Esophagus muscularis mucosa (tissue), 4 donors: ENCODE measurements at places on chromosomes 13 and 19. TPM values are rescaled to one million over a fixed set of nuclear protein-coding genes. Genes with fewer than 3 reads are reported as not detected.

DNA sequence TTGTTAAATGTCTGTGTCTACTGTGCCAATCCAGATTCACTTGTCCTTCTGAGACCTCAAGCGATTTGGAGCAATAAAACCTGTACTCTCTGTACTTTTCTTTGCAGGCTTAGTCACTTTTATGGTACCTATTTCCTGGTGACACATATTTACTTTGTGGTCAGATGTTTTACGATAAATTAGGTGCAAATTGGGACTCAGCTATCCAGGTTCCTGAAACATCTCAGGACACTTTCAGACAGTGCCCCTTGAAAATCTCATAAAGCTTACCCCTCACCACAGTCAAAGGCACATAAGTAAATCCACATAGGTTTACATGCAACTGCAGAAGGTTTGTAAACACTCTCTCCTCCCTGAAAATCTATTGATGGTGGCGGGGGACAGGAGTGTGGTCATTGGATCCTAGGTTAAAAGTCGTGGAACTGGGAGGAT is 438.8 kb downstream of the EFNB2 start:
- no peak overlapping the region for H3K4me3 ChIP-seq
- H3K27me3 ChIP-seq: no peaks in the 10 kb centered on the region
- no peaks in the 10 kb centered on the region for H3K36me3 ChIP-seq
- no peaks in the 10 kb centered on the region for H3K4me1 ChIP-seq

DNA sequence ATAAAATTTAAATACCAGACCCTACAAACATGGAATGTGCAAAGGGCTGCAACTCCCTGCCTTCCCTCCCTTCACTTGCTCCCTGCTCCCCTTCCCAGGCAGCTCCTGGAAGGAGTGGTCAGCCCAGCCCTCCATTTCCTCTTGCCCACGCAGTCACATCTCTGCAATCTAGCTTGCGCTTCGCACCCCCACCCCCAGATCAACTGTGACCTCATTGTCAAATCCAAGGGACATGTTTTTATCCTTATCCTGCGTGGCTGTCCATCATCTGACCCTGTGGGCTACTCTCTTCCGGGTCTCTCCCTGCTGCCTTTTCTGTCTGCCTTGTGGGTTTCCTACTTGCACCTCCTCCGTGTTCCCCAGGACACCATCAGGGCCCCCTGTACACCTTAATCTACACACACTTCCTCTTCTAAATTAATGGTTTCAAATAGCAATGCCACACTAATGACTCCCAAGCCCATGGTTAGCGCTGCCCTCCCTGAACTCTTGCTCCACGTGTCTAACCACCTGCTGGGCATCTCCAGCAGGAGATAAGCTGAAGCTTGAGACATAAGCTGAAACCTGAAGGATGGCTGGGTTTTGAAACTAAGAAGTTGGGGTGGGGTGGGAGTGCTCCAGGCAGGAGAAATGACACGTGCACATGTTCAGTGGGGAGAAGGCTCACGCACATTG is 118.3 kb downstream of the USP12 start:
- no peak overlapping the region for H3K27ac ChIP-seq
- no peak overlapping the region for H3K4me3 ChIP-seq
- DNase-seq: no peak
- no peaks in the 10 kb centered on the region for H3K36me3 ChIP-seq

DNA sequence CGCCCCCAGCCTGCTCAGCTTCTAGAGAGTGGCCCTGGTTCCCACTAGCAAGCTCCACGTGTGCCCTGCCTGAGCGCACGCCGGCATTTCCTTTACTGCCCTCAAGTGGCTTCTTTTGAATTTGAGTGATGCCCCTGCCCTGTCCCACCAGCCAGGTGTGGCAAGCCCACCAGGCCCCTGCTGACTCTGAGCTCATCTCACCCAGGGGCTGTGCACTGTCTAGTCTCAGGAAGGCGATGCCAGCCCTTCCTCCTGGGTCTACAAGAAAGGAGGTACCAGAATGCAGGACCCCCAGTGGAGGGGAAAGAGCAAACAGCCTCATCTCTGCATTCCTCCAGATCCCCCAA is 17.3 kb upstream of the EPHX3 start:
- no peaks in the 10 kb centered on the region for H3K27me3 ChIP-seq
- peaks cover 71% of the 10 kb centered on the region for H3K36me3 ChIP-seq
- H3K27ac ChIP-seq: peak overlapping the region; percentile 77
- peak overlapping the region; percentile 11 for H3K4me3 ChIP-seq
- DNase-seq: no peak

DNA sequence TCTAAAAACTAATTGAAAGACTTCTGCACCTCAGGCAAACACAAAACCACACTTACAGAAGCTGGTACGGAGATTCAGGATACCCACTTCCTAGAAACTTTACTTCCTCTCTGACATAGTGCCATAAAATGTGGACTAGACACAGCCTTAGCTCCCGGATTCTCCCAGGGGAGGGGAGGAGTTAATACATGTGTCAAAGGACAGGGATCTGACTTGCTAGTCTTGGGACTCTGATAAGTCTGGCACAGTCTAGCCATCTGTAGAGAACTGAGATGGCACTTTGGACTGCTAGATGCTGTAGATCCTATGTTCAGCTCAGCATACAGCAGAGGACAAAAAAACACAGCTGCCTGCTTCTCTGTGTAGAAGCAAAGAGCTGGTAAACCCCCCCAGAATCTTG is 769.8 kb upstream of the MIR17HG start:
- H3K4me1 ChIP-seq: no peaks in the 10 kb centered on the region
- no peak overlapping the region for H3K4me3 ChIP-seq
- no peak overlapping the region for H3K27ac ChIP-seq
- no peaks in the 10 kb centered on the region for H3K27me3 ChIP-seq

DNA sequence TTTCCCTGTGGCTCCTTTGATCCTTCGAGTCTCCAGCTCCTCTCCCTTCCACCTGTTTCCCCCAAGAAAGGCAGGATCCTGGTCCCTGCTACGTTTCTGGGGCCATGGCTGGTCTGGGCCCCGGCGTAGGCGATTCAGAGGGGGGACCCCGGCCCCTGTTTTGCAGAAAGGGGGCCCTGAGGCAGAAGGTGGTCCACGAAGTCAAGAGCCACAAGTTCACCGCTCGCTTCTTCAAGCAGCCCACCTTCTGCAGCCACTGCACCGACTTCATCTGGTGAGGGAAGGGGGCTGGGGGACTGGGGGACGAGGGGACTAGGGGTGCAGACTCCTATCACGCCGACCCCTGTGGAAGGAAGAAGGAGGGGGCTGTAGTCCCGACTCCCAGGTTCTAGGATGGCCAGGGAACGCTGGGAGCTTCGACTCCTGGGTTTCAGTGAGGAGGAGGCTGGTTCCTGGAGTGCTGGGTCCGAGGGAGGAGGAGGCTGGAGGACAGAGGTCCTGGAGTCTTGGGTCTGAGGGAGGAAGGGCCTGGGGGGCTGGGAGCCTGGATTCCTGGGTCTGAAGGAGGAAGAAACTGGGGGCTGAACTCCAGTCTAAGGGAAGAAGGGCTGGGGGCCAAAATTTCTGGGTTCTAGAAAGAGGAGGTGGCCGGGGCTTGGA is 524 bp downstream of the PRKCG start:
- peaks cover 32% of the 10 kb centered on the region for H3K4me1 ChIP-seq
- peak overlapping the region; percentile 40 for H3K4me3 ChIP-seq
- DNase-seq: no peak

- H3K36me3 ChIP-seq: no peaks in the 10 kb centered on the region
- H3K27me3 ChIP-seq: no peaks in the 10 kb centered on the region
- H3K4me1 ChIP-seq: peaks cover 11% of the 10 kb centered on the region
- DNase-seq: no peak
- peak overlapping the region; percentile 71 for H3K27ac ChIP-seq
- no peak overlapping the region for H3K4me3 ChIP-seq
Observed at GRCh38 chr13:30872685-30873461, 33.2 kb upstream of the MEDAG start.

GRCh38 chr13:112783978-112784371 is 94.1 kb downstream of the ATP11A start:
- H3K27me3 ChIP-seq: no peaks in the 10 kb centered on the region
- DNase-seq: no peak
- peak overlapping the region; percentile 73 for H3K27ac ChIP-seq
- no peak overlapping the region for H3K4me3 ChIP-seq

GRCh38 chr19:39546599-39546998 is 6.6 kb upstream of the EID2 start:
- no peak overlapping the region for H3K27ac ChIP-seq
- no peaks in the 10 kb centered on the region for H3K36me3 ChIP-seq
- DNase-seq: no peak
- no peaks in the 10 kb centered on the region for H3K27me3 ChIP-seq

- H3K27ac ChIP-seq: no peak overlapping the region
- no peaks in the 10 kb centered on the region for H3K36me3 ChIP-seq
- H3K27me3 ChIP-seq: no peaks in the 10 kb centered on the region
- no peak overlapping the region for H3K4me3 ChIP-seq
- H3K4me1 ChIP-seq: no peaks in the 10 kb centered on the region
Observed at GRCh38 chr13:80666782-80667552, 326.0 kb upstream of the SPRY2 start.

DNA sequence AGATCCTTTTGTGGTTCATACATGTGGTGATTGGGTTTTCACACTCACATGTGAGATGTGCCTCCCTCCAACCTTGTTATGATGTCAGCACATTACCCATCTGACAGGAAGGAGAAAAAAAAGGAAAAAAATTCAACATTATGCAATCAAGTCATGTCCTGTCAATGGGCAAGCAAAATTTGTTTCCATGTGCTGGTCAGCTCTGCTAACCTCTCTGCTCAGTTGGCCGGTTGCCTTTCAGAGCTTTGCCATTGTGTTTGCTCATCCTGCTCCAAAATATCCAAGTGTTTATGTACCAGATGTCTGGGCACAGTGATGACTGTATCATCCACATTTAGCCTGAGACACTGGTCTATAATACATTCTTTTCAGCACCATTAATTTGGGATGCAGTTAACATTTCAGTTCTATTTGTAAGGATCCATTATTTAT is 27.0 kb upstream of the METTL21C start:
- no peak overlapping the region for H3K27ac ChIP-seq
- H3K4me1 ChIP-seq: no peaks in the 10 kb centered on the region
- no peaks in the 10 kb centered on the region for H3K36me3 ChIP-seq
- DNase-seq: no peak
- no peaks in the 10 kb centered on the region for H3K27me3 ChIP-seq

GRCh38 chr13:34469196-34469986 is 472.7 kb upstream of the NBEA start:
- H3K27ac ChIP-seq: no peak overlapping the region
- DNase-seq: peak; percentile 64
- no peak overlapping the region for H3K4me3 ChIP-seq
- peaks cover 30% of the 10 kb centered on the region for H3K4me1 ChIP-seq

DNA sequence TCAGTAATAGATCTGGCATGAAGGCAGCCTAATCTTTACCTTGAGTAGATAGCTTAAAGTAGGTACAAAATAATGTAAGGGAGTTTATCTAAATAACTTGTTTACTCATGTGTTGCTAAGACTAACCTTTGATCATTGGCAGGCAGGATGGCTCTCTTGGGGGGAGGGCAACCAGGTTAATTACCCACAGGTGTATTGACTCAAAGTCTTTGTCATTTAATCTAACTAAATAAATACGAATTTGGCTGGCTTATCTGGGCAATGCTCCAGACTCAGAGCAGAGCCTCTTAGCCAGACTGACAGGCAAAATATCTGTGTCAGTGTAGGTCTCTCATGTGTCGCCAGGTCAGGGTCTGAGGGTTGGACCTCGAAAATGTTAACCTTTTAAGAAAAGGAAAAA is 283.4 kb upstream of the KLHL1 start:
- no peak overlapping the region for H3K27ac ChIP-seq
- no peaks in the 10 kb centered on the region for H3K27me3 ChIP-seq
- H3K4me3 ChIP-seq: no peak overlapping the region

- no peaks in the 10 kb centered on the region for H3K4me1 ChIP-seq
- H3K36me3 ChIP-seq: no peaks in the 10 kb centered on the region
- H3K27ac ChIP-seq: no peak overlapping the region
- DNase-seq: no peak
Observed at GRCh38 chr13:111952814-111953213, 114.1 kb upstream of the SOX1 start.

GRCh38 chr19:9427941-9428340 is 7.4 kb downstream of the ZNF266 start:
- no peaks in the 10 kb centered on the region for H3K4me1 ChIP-seq
- H3K36me3 ChIP-seq: peaks cover 85% of the 10 kb centered on the region
- no peak overlapping the region for H3K27ac ChIP-seq
- H3K4me3 ChIP-seq: no peak overlapping the region
- no peak for DNase-seq
- H3K27me3 ChIP-seq: no peaks in the 10 kb centered on the region

GRCh38 chr13:63433546-63434150 is 2018.0 kb upstream of the PCDH20 start:
- H3K27me3 ChIP-seq: no peaks in the 10 kb centered on the region
- no peak for DNase-seq
- H3K36me3 ChIP-seq: no peaks in the 10 kb centered on the region
- H3K4me3 ChIP-seq: no peak overlapping the region
- no peaks in the 10 kb centered on the region for H3K4me1 ChIP-seq

- H3K4me1 ChIP-seq: no peaks in the 10 kb centered on the region
- H3K27ac ChIP-seq: no peak overlapping the region
- H3K27me3 ChIP-seq: no peaks in the 10 kb centered on the region
- no peak overlapping the region for H3K4me3 ChIP-seq
- H3K36me3 ChIP-seq: no peaks in the 10 kb centered on the region
Observed at GRCh38 chr13:84377106-84377505, 494.8 kb upstream of the SLITRK1 start.

- no peaks in the 10 kb centered on the region for H3K4me1 ChIP-seq
- H3K36me3 ChIP-seq: no peaks in the 10 kb centered on the region
- H3K4me3 ChIP-seq: no peak overlapping the region
- H3K27me3 ChIP-seq: no peaks in the 10 kb centered on the region
Observed at GRCh38 chr13:65074248-65074647, 2155.9 kb downstream of the PCDH9 start.

The AMER2 gene
- total RNA-seq: not detected

The SGCG gene
- total RNA-seq: 0.42 TPM

The PRTN3 gene
- total RNA-seq: not detected

The MEDAG gene
- total RNA-seq: 23.6 TPM

The PEAK3 gene
- 0.78 TPM for total RNA-seq

The ZNF442 gene
- 3.9 TPM for total RNA-seq

The CYP4F8 gene
- total RNA-seq: not detected

The C19orf67 gene
- not detected for total RNA-seq

The CEACAM4 gene
- 0.46 TPM for total RNA-seq
